Stimulated activated CD8-positive, alpha-beta memory T cell treated with anti-CD3 and anti-CD28 coated beads, Interleukin-4, amount 100 ng/mL, for 24 hours (primary cell): ENCODE measurements at places on chromosomes 6 and 20.

GRCh38 chr6:75438442-75439116, 55.0 kb downstream of the FILIP1 start:
- no peak for DNase-seq

GRCh38 chr20:2508631-2509467, at the start of gene ZNF343:
Gene ZNF343, minus strand, starts transcription at chr20:2508915. Its CDS starts 15,020 bp downstream, at chr20:2493895.
- peak; percentile 66 for DNase-seq

DNA sequence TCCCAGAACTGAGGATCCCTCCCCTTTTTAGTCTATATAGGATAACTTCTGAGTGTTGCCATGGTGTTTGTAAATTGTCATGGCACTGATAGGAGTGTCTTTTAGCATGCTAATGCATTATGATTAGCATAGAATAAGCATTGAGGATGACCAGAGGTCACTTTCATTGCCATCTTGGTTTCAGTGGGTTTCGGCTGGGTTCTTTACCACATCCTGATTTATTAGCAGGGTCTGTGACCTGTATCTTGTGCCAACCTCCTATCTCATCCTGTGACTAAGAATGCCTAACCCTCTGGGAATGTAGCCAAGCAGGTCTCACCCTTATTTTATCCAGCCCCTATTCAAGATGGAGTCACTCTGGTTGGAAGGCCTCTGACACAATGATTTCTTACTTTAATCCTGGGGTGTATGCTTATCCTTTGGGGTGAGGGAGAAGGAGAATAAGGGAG, 19.6 kb downstream of the WFDC2 start:
- no peak for DNase-seq

DNA sequence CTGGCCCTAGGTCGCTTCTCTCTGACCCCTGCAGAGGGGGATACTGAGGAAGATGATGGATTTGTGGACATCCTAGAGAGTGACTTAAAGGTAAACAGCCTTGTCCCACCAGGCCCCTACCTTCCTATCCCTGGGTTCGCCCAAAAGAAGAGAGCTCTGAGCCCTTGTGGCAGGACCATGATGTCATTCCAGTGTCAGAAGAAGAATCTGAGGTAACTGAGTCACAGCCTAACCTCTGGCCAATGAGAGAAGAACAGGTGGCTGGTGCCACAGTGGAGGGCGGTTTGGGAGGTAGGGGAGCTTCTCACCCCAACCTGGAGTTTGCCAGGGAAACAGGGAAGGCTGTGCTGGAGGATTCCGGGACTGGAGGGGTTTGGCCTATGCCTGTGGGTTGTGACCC, 5.2 kb downstream of the CDC25B start:
- DNase-seq, result no peak

GRCh38 chr20:25120457-25120856, 38.5 kb upstream of the VSX1 start:
- no peak for DNase-seq

GRCh38 chr6:127147534-127147933, 29.1 kb downstream of the RSPO3 start:
- no peak for DNase-seq

GRCh38 chr20:50655311-50655880, 35.9 kb downstream of the RIPOR3 start:
- DNase-seq, result no peak

- DNase-seq, result peak; percentile 35
Measured at GRCh38 chr6:39865011-39865888, 69.0 kb downstream of the MOCS1 start.

- DNase-seq, result no peak
Measured at GRCh38 chr6:41470331-41471063, 75.7 kb upstream of the FOXP4 start.

DNA sequence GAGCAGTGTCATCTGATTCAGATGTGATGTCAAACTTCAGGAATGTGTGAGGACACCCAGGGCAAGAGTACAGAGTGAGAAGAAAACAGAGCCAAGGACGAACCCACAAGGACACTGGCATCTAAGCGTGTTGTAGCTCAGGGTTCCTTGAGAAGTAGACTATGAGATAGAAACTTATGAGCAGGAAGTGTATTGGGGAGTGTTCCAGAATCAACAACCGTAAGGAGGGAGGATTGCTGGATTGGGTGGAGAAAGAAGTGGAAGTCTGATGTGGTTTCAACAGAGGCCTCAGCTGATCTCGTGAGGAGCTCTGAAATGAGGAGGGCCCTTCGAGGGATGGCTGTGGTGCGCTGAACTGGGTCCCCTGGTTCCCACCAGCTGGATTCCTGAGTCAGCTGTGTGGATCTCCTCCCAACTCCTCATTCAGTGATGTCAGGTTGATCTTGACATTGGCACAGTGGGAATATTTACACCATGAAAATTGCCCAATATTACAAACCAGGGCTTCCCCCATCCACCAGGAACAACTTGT, 25.7 kb upstream of the IGF2R start:
- DNase-seq, result no peak

- DNase-seq, result no peak
Measured at GRCh38 chr6:153013438-153013837, 10.9 kb upstream of the MTRF1L start.

- DNase-seq, result no peak
Measured at GRCh38 chr6:105892577-105893262, 193.4 kb upstream of the PRDM1 start.

DNA sequence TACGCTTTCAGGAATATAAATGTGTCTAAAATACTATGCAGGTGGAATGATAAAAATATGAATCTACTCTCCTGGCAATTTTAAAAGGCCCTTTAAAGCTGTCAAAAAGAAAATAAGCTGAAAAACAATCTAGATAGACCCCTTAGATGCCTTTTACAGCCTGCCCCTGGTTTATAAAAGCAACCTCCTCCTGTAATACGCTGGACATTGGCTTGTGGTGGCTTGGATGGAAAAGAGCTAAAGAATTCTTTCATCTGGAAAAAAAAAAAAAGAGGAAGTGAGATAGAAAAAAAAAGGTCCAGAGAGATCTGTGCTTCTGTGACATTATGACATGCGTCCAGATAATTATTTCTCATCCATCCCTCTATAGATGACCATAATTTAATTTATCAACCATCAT, 115.9 kb upstream of the NRSN1 start:
- DNase-seq, result no peak

DNA sequence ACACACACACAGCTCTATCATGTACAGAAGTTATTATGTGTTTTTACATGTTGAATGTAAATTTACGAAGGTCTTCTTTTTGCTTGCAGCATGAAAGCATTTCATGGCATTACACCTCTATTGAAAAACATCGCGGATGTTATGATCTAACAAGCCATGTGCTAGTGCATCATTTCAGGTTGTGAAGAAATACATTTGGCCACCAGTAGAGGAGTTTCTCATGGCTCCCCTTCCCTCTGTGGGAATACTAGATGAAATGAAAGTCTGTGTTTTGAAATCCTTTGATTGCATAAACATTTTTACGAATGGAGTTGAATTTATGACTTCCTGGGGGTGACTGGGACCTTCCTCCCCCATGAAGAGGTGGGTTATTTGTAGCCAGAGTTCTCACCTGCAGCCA, 17.7 kb downstream of the MAS1 start:
- DNase-seq, result no peak

GRCh38 chr20:14951707-14952418, 614.5 kb upstream of the FLRT3 start:
- DNase-seq, result no peak

DNA sequence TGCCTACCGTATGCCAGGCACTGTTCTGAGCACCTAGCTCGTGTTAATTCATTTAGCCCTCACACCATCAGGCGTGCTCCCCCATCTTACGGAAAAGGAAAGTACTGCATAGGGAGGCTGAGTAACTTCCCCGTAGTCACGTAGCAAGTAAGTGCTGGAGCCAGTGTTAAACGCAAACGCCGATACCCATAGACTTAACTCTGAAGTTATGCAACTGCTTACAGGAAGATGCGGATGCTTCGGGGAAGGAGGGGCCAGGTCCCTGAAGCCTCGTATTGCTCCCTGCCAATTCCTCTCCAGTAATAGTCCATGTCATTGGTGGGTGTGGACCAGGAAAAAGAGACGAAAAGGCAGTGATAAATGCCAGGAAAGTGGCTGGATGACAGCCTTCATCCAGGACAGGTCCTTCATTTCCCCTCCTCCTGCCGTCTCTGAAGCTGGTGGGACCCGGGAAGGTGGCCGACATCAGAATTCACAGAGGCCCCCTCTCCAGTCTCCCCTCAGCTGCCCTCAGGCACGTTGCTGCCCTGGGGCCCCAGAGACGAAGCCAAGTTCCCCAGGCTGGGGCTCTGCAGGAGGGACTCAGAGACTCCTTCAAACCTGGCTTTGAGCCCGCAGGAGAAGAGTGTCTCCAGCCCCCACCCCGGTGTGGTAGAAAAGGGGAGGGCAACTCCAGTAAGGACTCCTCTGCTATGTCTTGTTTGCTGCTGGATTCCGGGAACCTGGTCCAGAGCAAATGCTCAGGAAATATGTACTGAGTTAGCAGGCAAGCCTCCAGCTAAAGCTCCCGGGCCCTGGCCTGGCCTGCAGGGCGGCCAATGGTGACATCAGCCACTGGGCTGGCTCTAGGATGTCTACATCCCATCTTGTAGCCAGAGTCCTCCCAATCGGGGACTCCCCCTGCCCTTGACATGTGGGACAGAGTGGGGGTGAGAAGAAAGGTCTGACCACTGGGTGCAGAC, 37.8 kb downstream of the RAB44 start:
- no peak for DNase-seq

DNA sequence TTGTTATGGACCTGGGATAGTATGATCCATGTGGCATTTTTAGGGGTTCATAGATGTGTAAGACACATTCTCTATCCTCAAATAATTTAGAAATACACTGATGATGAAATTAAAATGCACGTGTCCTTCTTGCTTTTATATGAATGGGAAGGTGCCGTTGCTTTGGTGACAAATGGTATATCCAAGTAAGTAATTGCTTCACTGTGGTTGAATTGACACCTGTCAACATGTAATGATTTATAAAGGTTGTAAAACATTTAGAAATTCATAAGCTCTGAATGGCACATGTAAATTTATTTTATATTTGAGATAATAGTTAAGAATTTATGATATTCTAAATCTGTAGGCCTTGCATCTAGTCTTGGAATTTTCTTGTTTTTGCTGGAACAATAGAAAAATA, 227.0 kb downstream of the PHACTR1 start:
- DNase-seq, result no peak

- no peak for DNase-seq
Measured at GRCh38 chr6:11889572-11889971, 111.0 kb upstream of the ADTRP start.
